ENCODE measurements at places on chromosomes 16 and 17. TPM values are rescaled to one million over a fixed set of nuclear protein-coding genes. Genes with fewer than 3 reads are reported as not detected.

KRTAP4-4 gene
- total RNA-seq, result not detected

ALDOA gene
- total RNA-seq, result 1,983 TPM

MT1H gene
- total RNA-seq, result not detected

HOXB8 gene
- total RNA-seq, result 51.0 TPM

RHBDF1 gene
- total RNA-seq, result 291 TPM

TEKT5 gene
- 0.42 TPM for total RNA-seq

NPIPB2 gene
- 1.1 TPM for total RNA-seq
